Liver (tissue), 10 donors: ENCODE measurements at places on chromosomes 2 and 18. TPM values are rescaled to one million over a fixed set of nuclear protein-coding genes. Genes with fewer than 3 reads are reported as not detected.

DNA sequence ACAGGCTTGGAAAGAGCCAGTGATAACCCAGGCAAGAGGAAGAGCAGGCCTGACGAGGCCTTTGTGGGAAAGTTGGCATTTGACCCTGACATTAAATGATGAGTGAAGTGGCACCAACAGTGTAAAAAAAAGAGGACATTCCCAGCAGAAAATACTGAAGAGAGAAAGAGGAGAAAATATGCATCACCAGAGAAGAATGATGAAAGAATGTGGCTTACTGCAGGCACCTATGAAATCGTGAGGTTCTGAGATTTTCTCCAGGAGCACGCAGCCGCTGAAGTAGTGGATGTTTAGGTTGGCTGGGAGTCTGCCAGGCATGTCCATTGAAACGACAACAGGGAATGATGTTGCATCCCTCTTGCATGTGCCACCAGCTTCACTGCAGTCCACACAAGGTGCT, 13.8 kb downstream of the EHD3 start:
- H3K4me3 ChIP-seq = no peak overlapping the region
- no peaks in the 10 kb centered on the region for H3K27me3 ChIP-seq
- no peaks in the 10 kb centered on the region for H3K4me1 ChIP-seq
- no peak for DNase-seq

GRCh38 chr2:152630466-152630865, 86.8 kb downstream of the PRPF40A start:
- no peaks in the 10 kb centered on the region for H3K27me3 ChIP-seq
- no peaks in the 10 kb centered on the region for H3K36me3 ChIP-seq
- no peaks in the 10 kb centered on the region for H3K4me1 ChIP-seq
- no peak overlapping the region for H3K27ac ChIP-seq

- no peak overlapping the region for H3K27ac ChIP-seq
- peaks cover 17% of the 10 kb centered on the region for H3K4me1 ChIP-seq
These were observed 23.6 kb downstream of the ALPK2 start for GRCh38 chr18:58605027-58606020.

GRCh38 chr2:121173112-121173511, 111.9 kb downstream of the TFCP2L1 start:
- H3K27me3 ChIP-seq = no peaks in the 10 kb centered on the region
- DNase-seq = no peak
- no peaks in the 10 kb centered on the region for H3K4me1 ChIP-seq
- H3K4me3 ChIP-seq = no peak overlapping the region

GRCh38 chr2:70790136-70790828, at the start of gene FIGLA:
Gene FIGLA (minus strand): TSS chr2:70790643. CDS start chr2:70790638, 5 bp downstream.
- peaks cover 12% of the 10 kb centered on the region for H3K27me3 ChIP-seq
- peaks cover 7% of the 10 kb centered on the region for H3K4me1 ChIP-seq
- no peak for DNase-seq

DNA sequence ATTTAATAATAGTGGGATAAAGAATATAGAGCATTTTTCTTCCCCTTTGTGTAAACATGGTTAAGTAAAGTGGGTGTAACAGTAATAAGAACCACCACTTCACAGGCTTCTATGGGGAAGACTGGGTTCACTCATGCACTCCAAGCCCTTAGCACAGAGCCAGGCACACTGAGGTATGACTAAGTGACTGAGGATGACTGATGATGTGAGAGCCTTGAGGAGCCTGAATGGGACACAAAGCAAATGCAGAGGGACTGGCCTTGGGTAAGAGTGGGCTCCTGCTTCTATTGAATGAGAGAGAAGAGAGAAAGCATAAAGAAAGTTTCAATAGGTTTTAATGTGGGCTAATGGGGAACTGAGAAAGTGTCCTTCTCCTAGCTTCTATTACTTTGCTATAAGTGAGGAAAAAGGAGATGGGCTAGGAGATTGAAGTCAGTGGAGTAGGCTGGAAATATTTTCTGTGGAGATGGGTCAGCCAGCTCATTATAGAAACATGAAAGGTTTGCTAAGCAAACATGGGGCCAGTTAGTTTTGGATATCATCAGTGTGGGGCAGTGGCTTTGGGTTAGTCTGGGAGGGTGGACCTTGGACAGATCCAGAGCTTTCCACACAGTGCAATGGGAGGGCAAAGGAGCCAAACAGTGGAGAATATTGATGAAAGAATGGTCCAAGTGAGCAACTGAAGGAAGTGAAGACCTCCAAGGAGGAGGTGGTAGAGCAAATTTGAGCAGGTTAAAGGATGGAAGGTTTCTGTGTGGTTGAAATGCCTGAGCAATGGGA, 20.6 kb downstream of the IL1F10 start:
- peak overlapping the region; percentile 77 for H3K27ac ChIP-seq
- no peak overlapping the region for H3K4me3 ChIP-seq
- no peaks in the 10 kb centered on the region for H3K36me3 ChIP-seq

GRCh38 chr2:636641-637405, 40.4 kb downstream of the TMEM18 start:
- peaks cover 6% of the 10 kb centered on the region for H3K4me1 ChIP-seq
- peak overlapping the region; percentile 7 for H3K4me3 ChIP-seq
- peak; percentile 65 for DNase-seq
- H3K36me3 ChIP-seq = no peaks in the 10 kb centered on the region

DNA sequence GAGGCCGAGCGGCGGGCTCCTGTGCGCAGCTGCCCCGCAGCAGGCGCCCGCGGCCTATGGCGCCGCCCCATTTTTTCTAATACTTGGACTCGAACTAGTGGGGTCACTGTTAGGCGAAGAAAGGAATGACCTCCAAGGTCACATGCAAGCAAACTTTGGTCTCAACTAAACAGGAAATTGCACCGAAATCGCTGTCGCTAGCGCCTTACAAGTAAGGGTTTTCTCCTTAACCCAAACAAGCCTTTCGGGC, 339 bp downstream of the ACAA2 start:
- H3K4me1 ChIP-seq = peaks cover 4% of the 10 kb centered on the region
- no peaks in the 10 kb centered on the region for H3K27me3 ChIP-seq
- no peaks in the 10 kb centered on the region for H3K36me3 ChIP-seq
- DNase-seq = no peak

GRCh38 chr2:131580187-131580586, 52.5 kb downstream of the CCDC74A start:
- no peaks in the 10 kb centered on the region for H3K36me3 ChIP-seq
- H3K4me1 ChIP-seq = no peaks in the 10 kb centered on the region
- H3K27ac ChIP-seq = no peak overlapping the region
- H3K27me3 ChIP-seq = peaks cover 7% of the 10 kb centered on the region
- no peak for DNase-seq

GRCh38 chr18:78457011-78457410, 522.6 kb upstream of the SALL3 start:
- H3K27me3 ChIP-seq = no peaks in the 10 kb centered on the region
- H3K36me3 ChIP-seq = no peaks in the 10 kb centered on the region
- no peak overlapping the region for H3K27ac ChIP-seq
- no peaks in the 10 kb centered on the region for H3K4me1 ChIP-seq

- no peak overlapping the region for H3K27ac ChIP-seq
- H3K4me3 ChIP-seq = no peak overlapping the region
- H3K36me3 ChIP-seq = no peaks in the 10 kb centered on the region
- no peaks in the 10 kb centered on the region for H3K27me3 ChIP-seq
- no peak for DNase-seq
These were observed 91.4 kb downstream of the TRIB2 start for GRCh38 chr2:12807907-12808810.

- H3K4me3 ChIP-seq = no peak overlapping the region
- no peaks in the 10 kb centered on the region for H3K27me3 ChIP-seq
- no peak overlapping the region for H3K27ac ChIP-seq
- DNase-seq = no peak
- H3K4me1 ChIP-seq = no peaks in the 10 kb centered on the region
These were observed 198.7 kb upstream of the DTNA start for GRCh38 chr18:34511435-34511834.

Gene CHST9
- 6.4 TPM for total RNA-seq

Gene ACYP2
- 14.4 TPM for total RNA-seq

Gene SCYGR4
- total RNA-seq = not detected

Gene POTEI
- total RNA-seq = not detected

Gene INPP5D
- 8.9 TPM for total RNA-seq

Gene SLC40A1
- total RNA-seq = 572 TPM
